ENCODE measurements at places on chromosomes 11 and 22.

DNA sequence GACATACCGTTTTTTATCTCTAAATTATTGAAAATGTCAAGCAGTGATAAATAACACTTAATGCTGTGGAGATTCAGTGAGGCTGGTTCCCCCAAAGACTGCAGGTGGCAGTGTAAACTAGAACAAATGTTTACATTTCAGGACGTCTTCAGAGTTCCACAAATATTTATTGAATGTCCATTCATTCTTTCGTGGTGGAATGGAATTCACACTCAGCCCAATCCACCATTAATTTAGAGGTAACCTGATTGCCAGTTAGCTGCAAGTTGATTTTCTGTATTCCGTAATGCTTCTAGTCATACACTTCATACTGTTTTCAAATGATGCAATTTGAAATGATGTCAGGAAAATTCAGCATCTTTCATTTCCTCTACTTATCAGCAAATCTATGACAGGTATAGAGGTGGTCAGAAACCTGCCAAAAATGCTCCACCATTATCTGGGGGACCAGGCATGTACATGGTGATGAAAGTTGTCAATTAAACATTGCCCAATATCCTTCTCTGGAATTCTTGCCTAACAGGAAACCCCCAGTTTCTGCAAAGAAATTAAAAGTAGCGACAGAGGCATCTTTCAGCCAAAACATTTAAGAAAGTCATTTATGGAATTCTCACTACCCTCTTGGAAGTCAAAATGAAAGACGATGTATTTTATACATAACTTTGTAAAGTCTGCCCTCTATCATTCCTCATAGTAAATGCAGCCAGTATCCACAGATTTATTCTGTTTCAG, 94.3 kb upstream of the BMAL1 start:
- no peak for DNase-seq

GRCh38 chr11:66875378-66875777, 18.5 kb downstream of the LRFN4 start:
- no peak for DNase-seq

DNA sequence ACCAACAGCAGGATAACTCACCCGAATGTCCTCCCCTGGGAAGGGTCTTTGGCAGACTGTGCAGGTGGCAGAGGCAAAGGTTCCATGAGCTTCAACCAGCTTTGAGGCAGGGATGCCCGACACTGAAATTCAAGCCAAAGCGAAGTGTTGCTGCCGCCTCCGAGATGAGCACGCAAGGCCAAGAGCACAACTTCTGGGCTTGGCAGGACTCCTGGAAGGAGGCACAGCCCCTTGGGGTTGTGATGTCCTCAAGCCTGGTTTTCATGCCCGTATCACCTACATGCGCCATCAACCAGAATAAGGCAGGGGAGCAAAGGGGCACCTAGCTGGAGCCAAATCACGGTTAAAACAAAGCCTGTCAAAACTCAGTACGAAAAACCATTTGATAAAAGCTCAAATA, 5.7 kb downstream of the SIRT3 start:
- DNase-seq: no peak

DNA sequence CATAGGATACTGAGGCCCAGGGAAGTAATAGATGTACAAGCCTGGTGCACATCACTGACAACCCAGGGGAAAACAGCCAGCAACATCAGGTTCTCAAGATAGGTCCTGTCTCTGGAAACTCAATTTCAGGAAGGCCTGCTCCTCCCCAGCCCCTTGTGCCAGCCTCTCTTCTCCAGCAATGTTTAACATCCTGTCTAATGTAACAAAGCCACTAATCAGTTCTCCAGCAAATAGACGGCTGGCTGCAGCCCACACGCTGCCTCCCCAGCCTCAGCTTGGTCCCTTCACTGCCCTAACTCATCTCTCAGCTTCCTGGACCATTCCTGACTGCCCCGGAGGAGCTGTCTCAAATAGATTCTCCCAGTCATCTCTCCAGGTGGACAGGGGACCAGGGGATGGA, 37.8 kb downstream of the RPL27A start:
- DNase-seq: no peak

DNA sequence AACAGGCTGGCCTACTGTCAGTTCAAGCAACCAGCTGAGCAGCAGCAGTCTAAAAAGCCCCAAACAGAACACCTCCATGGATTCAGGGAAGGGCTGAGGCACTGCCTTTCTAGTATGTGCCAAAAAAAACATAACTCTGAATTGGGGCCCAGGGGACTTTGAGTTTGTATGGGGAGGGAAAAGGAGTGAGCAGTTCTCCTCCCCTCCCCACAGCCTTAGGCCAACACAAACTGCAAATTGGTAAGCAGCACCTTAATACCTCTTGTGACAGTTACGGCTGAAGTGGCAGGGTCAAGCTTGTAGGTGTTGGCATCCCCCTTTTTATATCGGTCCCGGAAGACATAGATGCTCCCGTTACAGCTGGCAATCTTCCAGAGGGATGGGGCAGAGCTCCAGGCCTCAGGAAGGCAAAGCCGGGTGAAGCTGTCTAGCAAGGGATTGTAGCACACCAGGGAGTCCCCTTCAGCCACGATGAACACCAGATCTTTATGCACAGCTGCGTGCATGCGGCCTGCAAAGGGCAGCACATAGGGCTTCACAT, 6.0 kb downstream of the KBTBD4 start:
- DNase-seq: no peak

- DNase-seq: no peak
These were observed 265.8 kb downstream of the GRM5 start for GRCh38 chr11:88799771-88800500.

GRCh38 chr11:106644824-106645223, 373.5 kb downstream of the GUCY1A2 start:
- DNase-seq: no peak

GRCh38 chr22:20295262-20296064, 24.4 kb downstream of the DGCR6L start:
- DNase-seq: no peak

DNA sequence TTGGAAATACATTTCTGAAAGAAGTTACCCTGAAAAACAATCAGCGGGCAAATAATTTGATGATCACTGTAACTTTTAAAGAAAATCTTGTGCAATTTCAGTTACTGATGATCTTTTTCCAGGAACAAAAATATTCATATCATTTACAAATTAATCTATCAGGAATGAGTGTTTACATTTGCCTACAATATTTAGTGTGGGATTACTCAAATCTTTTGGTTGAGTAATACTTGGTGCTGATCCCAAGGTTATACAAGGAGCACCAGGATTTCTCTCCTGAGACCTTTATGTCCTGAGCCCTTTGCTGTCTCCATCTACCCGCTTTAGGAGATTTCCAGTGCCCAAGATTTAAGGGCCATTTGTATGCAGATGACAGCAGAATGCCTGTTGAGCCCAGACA, 116.1 kb downstream of the ATXN10 start:
- DNase-seq: no peak

DNA sequence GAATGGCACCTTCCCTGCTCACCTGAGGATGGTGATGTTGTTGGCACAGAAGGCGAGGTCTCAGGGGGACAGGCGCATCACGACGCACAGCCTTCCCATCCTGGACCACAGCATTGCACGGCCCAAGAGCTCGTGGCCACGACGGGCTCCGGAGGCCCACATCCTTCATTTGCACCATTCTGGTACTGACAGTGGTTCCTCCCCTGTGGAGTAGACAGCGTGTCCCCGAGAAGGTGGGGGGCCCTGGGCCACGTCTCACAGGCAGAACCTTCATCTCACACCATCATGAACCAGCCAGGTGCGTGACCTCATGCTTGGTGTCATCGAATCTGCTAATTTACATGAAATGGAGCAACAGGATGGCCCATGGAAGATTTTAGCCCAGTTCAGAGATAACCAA, 180.0 kb downstream of the CTTN start:
- DNase-seq: no peak

- peak; percentile 46 for DNase-seq
These were observed 2.8 kb downstream of the PDGFB start for GRCh38 chr22:39241794-39242594.

DNA sequence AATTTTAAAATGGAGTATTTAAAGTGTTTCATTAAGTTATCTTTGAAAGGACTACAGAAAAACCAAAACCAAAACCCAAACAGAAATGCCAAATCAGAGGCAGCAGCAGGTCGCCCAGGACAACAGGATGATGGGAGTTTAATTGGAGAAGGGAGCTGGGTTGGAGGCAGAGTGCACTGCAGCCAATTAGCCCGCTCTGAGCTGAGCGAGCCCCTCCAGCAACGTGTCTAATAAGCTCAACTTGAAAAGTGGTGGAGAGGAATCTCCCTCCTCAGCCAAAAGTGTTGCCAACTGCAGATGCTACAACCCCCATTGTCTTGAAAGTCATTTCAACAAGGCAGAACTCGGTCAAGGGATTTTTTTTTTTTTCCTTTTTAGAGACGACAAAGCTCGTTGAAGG, 323.9 kb downstream of the CADM1 start:
- no peak for DNase-seq

DNA sequence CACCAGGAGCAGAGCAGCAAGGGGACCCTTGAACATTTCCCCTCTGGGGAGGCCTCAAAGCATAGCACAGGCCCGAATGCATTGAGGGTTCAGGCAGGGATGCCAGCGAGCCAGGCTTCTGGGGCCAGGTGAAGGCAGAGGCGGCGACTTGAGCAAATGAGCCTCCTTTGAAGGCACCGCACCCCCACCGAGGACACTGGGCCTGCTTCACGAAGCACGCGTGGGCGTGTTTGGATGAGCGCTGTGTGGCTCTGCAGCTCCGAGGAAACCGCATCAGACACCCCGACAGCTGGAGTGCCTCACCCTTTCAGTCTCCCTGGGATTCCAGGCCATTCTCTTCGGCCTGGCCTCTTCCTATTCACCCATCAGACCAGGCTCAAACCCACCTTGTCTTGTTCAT, 301.8 kb downstream of the NTM start:
- DNase-seq: no peak

GRCh38 chr11:17764446-17765218, 30.1 kb downstream of the KCNC1 start:
- no peak for DNase-seq

GRCh38 chr11:56911312-56911711, 77.4 kb upstream of the OR5AK2 start:
- no peak for DNase-seq

- no peak for DNase-seq
These were observed 163.0 kb downstream of the GRIK4 start for GRCh38 chr11:120674542-120674941.

GRCh38 chr22:29799217-29799680, 32.1 kb downstream of the UQCR10 start:
- DNase-seq: no peak

DNA sequence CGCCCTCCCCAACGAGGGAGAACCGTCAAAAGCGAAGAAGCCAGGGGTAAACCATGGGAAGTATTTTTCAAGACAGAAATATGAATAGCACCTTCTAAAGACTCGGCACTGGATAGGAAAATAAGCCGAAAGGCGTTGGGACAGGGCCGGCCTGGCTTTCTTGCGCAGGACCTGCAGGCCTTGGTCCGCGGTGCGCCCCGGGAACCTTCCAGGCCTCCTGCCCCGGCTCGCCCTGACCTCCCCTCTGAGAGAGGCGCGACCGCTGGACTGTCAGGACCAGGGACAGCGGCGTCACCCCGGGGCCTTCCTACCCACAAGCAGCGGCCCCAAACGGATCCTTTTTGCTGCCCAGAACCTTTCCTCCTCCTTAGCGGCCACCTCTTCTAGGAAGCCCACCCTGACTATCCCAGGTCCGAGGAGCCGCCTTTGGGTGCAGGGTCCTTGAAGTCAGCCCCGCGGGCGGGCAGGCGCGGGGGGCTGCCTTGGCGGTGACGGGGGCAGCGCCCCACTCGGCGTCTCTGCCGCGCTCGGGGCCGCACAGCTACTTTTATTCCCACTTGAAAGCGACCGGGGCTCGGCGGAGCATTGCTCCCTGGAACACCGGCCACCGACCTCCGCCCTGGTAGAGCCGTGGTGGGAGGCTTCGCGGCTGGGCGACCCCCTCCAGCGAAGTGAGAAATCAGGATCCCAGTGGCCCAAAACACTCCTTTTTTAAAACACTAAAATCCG, 650 bp upstream of the MAPK11 start:
- DNase-seq: no peak

- DNase-seq: no peak
These were observed 81.2 kb downstream of the PACS1 start for GRCh38 chr11:66151273-66151672.
